Cardiac muscle cell (in vitro differentiated cells and primary cell): ENCODE measurements at places on chromosomes 6 and 20. TPM values are rescaled to one million over a fixed set of nuclear protein-coding genes. Genes with fewer than 3 reads are reported as not detected.

The PTK6 gene
- not detected in 2 replicates for total RNA-seq

The TGIF2 gene
- 52.8 and 59.4 TPM in 2 replicates for total RNA-seq

The TAF8 gene
- 26.7 and 31.6 TPM in 2 replicates for total RNA-seq

The STMND1 gene
- total RNA-seq = not detected in 2 replicates

The CLDN20 gene
- not detected in 2 replicates for total RNA-seq

The CHRNA4 gene
- 0.11 and 0.15 TPM in 2 replicates for total RNA-seq

The PDYN gene
- 0.33 and 0.95 TPM in 2 replicates for total RNA-seq

The RANBP9 gene
- 32.3 and 35.2 TPM in 2 replicates for total RNA-seq

DNA sequence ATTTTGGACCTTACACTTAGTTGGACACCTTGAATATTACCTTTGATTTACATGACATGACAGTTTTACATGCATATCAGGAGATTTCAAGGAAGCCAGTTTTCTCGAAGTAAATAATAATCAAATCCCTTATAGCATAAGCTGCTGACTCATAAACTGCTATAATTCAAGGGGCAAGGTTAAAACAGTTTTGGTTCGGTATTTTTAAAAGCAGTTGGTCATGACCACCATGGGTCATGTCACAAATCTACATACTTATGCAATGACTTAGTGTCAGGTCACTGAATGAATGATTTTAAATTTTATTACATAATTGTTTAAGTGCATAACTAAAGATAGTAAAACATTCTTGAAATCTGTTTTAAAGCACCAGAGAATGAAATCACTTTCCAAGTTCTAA is 158.0 kb downstream of the DST start:
- peak; percentile 12 for DNase-seq

- DNase-seq = no peak
These were observed 785.6 kb downstream of the QKI start for GRCh38 chr6:164200071-164200470.

GRCh38 chr6:152948150-152948768 is 34.6 kb downstream of the FBXO5 start:
- DNase-seq = peak; percentile 60

GRCh38 chr6:160883560-160883959 is 108.0 kb upstream of the MAP3K4 start:
- no peak for DNase-seq

GRCh38 chr6:74087899-74088298 is 391.9 kb downstream of the CD109 start:
- no peak for DNase-seq

DNA sequence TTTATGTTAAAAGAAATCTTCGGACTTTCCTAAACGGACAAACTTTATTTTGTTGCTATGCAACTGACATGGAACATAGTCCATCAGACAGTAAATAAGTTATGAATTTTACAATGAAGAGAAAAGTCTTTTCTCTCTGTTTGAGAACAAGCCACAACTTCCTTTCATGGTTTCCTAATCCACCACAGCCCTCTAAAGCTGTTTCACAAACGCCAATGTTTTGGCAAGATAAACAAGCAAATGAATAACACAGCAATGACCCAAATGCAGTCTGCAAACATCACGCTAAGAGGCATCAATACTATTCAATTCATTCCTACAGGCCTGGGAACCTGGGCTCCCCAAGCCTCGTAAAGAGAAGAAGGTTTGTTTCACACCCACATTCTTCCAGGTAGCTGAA is 60.4 kb downstream of the HAO1 start:
- DNase-seq = no peak

DNA sequence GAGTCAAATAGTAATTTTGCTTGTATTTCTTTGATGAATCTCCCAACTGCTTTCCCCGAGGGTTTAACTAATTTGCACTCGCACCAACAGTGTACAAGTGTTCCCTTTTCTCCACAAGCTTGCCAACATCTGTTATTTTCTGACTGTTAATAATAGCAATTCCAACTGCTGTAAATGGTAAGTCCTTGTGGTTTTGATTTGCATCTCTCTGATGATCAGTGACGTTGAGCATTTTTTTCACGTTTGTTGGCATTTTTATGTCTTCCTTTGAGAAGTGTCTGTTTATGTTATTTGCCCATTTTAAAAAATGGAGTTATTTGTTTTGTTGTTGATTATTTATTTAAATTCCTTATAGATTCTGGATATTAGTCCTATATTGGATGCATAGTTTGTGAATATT is 399.8 kb upstream of the MAN1A1 start:
- DNase-seq = no peak

GRCh38 chr6:56491606-56492328 is 150.9 kb downstream of the DST start:
- peak; percentile 50 for DNase-seq

DNA sequence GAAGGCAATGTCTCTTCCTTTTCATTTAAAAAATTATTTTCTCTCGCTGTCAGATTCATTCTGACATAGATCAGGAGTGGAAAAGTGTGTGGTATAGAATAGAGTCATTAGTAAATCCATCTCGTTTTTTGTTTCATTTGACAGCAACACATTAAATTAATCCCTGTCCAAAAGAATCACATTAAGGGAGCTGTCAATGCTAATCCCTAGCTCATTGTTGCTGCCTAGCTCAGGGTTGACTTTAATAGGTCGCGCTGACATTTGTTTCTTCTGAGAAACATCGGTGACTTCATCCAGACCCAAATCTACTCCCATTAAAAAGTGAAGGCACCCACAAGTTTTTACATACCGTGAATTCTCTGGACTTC is 25.4 kb upstream of the MAP3K7 start:
- DNase-seq = no peak

GRCh38 chr20:38888059-38888831 is 38.0 kb upstream of the FAM83D start:
- no peak for DNase-seq

GRCh38 chr20:846894-847278 is 13.4 kb downstream of the FAM110A start:
- DNase-seq = no peak

- DNase-seq = no peak
These were observed 181.6 kb upstream of the AKAP12 start for GRCh38 chr6:151058021-151058733.

- DNase-seq = no peak
These were observed 84.3 kb upstream of the FABP7 start for GRCh38 chr6:122695188-122695587.

DNA sequence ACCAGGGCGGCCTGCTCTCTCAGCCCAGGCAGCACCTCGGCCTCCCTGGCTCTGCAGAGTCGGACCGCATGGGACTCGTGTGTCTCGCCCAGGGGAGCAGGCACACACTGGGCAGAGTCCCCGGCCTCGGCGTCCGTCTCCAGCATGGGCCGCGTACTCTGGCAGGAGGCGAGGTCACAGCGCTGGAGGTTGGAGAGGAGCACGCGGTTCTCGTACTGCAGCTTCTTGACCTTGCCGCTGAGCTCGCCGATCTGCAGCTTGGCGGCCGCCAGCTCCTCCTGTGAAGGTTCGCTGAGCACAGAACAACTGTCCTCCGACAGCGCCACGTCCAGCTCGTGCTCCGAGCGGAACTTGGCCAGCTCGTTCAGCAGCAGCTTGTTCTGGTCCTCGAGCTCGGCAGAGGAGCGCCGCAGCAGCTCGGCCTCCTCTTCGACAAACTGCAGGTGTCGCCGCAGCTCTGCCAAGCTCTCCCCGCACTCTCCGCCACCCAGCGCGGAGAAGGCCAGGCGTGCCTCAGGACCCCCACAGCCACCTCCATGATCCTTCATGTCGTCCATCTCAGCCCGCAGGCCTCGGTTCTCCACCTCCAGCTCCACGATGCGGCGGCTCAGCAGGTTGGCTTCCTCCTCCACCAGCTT is 42.0 kb upstream of the DSN1 start:
- no peak for DNase-seq

DNA sequence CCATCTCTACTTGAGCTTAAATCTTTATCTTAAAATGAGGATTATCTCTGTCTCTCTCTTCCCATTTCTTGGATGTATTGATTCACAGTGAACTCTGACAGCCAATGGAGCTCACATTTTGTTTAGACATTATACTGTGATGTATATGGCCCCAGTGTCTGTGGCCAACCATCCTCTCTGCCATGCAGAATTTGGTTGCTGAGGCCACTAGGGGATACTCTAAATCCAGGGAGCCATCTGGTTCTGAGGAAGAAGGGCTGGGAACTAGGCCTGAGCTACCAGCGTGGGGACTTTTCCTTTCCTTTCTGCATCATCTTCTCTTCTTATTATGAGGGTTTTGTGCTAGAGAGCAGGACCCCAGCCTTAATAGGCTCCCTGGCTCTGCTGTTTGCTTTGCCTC is 59.1 kb upstream of the RIPOR2 start:
- DNase-seq = no peak

- peak; percentile 48 for DNase-seq
These were observed 526.7 kb upstream of the ADGRB3 start for GRCh38 chr6:68108233-68108835.

DNA sequence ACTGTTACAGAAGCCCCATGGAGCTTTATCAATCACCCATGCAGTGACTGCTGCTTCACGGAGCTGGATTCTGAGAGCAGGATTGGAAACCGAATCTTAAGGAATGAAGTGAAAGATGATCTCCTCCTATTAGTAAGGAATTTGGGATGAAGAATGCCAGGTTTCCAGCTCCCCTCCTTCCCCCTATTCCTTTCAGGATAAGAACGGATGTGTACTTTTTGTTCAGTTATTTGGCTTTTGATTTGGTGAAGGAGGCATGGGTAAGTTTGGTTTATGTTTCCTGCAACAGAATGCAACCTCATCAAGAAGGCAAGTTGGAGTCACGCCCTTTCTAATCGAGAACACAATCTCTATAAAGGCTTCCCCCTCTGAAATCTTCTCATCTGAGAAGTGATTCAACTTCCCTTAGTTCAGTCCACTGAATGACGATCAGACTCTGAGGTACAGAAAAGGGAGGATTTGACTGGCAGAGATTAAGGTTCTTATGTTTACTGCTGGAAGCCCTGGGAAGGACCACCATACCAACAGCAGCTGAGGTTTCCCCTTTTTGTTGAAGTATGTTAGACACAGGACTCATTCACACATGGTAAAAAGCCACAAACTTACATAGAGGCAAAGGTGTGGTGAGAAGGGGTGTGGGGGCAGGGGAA is 5.5 kb downstream of the ELMO2 start:
- DNase-seq = peak; percentile 45

DNA sequence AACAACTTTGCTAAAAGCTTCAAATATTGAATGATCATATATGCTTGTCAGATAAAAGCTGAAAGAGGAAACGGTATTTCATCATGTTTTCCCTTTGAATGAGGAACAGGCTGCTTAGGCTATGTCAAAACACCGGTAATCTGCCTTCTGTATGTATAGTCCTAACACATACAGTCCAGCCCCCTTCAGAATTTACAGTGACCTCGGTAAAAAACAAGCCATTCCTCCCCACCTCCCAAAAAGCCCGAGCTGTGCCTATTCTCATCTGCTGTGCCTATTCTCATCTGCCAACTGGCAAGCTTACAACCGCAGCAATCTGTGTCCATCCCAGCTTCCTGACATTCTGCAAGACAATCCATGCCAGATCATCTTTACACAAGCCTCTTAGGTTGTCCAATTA is 26.8 kb upstream of the UBE2J1 start:
- peak; percentile 7 for DNase-seq
